Uterus (tissue), 4 donors: ENCODE measurements at places on chromosomes 11 and 22. TPM values are rescaled to one million over a fixed set of nuclear protein-coding genes. Genes with fewer than 3 reads are reported as not detected.

DNA sequence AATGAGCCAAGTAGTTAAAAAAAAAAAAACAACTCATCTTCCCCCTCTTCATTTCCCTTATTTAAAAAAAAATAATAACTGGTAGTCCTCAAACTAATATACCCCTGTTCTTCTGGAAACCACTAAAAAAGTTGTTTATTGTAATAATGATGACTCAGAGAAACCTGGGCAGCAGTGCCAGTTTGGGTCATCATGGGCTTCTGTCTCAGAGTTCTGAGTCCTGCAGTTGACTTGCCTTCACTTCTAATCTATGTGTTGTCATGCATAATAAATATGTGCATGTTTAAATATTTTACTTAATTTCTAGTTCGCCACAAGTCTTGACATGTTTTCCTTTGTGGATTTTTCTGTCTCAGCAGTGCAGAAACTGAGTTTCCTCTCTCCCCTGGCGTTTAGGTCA lies 46.8 kb downstream of the PPP2R1B start:
- DNase-seq, result no peak

- DNase-seq, result no peak
Measured at GRCh38 chr22:17358415-17358814, 10.8 kb upstream of the CECR2 start.

GRCh38 chr11:16225623-16226022 lies 130.7 kb downstream of the SOX6 start:
- DNase-seq, result no peak

GRCh38 chr11:9267680-9268079 lies 2.5 kb upstream of the DENND5A start:
- DNase-seq, result no peak

The VPS26B gene
- 10.6 TPM for total RNA-seq

The MYOD1 gene
- not detected for total RNA-seq

- no peak for DNase-seq
Measured at GRCh38 chr11:131370090-131370751, at the start of gene NTM. NTM (plus strand) TSS chr11:131370615.

The OR51B5 gene
- total RNA-seq, result 0.85 TPM

- DNase-seq, result no peak
Measured at GRCh38 chr11:2270322-2271076, at the start of gene ASCL2. ASCL2 (minus strand) TSS chr11:2270588; CDS start chr11:2270332, 256 bp downstream.
